Breast epithelium (tissue), 4 donors: ENCODE measurements at places on chromosomes 4 and X. TPM values are rescaled to one million over a fixed set of nuclear protein-coding genes. Genes with fewer than 3 reads are reported as not detected.

The RPA4 gene
- total RNA-seq, result 2.3 TPM

The TIMM8A gene
- total RNA-seq, result 3.5 TPM

The RADX gene
- total RNA-seq, result 3.8 TPM

The FGFBP1 gene
- total RNA-seq, result 0.73 TPM

DNA sequence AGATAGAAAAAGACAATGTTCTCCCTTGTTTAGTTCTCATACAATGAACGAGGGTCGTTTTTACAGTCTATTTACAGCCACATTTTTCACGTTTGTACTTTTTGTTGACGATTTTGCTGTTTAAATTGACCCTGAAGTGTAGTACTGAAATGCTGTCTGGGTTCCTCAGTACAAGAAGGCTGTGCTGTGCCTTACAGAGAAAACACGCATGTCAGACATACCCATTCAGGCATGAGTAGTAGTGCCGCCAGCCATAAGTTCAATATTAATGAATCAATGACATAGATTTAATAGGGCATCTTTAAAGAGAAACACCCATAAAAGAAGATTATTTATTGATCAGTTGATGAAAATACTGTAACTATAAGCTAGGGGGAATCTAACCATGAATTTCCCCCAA lies 459.8 kb upstream of the EPHA5 start:
- no peak for DNase-seq

GRCh38 chr4:159051245-159052071 lies 51.4 kb upstream of the RAPGEF2 start:
- no peak for DNase-seq
